ENCODE measurements at places on chromosomes 1 and 21.

DNA sequence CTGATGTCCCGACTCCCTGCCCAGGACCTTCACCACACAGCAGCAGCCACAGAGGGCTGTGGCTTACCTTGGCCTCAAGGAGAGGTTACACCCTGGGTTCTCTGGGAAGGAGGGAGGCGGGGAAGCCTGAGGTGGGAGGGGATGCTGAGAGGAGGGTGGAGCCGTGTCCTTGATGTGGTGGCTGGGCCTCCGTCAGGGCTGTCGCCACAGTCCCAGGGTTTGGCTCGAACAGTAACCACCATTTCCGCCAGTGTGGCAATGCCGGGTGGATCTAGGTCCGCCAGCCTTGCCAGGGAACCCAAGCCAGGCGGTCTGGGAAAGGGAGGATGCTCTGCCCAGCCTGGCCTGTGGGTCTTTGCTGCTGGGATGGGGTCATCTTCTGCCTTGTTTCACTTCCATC lies 18.4 kb upstream of the CDCA8 start:
- DNase-seq = no peak

DNA sequence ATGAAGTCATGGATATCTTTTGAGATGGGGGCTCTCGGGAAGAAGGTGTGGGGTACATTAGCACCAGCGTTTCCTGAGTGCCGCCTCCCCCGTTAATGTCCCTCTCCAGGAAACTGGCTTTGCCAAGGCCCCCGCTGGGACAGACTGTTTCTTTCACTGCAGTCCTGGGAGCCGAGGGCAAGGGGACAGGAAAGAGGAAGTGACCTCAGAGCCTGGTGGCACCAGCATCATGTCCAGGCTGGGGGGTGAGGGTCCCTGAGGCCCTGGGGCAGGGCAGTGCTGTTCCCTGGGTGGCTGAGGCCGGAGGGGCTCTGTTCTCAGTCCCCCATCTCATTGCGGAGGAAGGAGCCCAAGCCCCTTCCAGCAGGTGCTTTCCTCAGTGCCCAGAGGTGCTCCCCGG lies 5.8 kb downstream of the PFKL start:
- DNase-seq = no peak

GRCh38 chr1:160705742-160706141 lies 5.9 kb downstream of the CD48 start:
- no peak for DNase-seq

DNA sequence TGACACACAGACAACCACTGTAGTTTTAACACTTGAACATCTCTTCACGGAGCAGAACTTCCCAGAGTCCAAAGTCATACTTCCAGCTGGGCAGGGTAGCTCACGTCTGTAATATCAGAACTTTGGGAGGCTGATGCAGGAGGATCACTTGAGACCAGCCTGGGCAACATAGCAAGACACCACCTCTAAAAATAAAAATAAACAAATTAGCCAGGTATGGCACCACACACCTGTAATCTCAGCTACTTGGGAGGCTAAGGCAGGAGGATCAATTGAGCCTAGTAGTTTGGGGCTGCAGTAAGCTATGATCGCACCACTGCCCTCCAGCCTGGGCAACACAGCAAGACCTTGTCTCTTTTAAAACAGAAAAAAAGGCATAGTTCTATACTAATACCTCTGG lies 24.3 kb upstream of the EFHD2 start:
- no peak for DNase-seq

DNA sequence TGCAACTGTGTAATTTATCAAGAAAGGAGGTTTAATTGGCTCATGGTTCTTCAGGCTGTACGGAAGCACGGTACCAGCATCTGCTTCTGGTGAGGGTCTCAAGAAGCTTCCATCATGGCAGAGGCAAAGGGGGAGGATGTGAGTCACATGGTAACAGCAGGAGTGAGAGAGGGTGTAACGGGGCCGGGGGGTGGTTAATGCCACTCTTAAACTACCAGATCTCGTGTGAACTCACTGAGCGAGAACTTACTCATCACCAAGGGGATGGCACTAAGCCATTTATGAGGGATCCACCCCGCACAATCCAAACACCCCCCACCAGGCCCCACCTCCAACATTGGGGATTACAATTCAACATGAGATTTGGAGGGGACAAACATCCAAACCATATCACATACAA lies 21.0 kb upstream of the IFFO2 start:
- DNase-seq = no peak

DNA sequence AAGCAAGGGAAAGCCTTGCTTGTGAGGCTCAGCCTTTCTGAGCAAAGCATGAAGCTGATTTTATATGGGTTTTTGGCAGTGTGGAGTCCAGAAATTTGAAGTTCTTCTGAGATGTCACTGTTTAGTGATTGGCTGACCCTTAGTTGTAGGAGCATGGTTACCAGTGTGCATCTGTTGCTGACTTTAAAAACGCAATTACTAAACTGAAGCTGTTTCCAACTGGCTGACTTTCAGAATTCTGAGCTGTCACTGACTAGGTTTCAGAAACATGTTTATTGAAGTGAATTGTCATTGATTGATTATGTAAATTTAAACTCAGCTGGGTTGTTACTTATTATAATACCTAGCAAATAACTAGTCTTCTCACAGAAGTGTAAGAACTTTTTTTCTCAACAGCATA lies 89.4 kb downstream of the PDE4B start:
- no peak for DNase-seq

GRCh38 chr1:155910621-155911121 lies 478 bp downstream of the RIT1 start:
- DNase-seq = no peak

GRCh38 chr1:230749150-230749549 lies 2.0 kb downstream of the CAPN9 start:
- DNase-seq = no peak

GRCh38 chr1:117606649-117607430 lies 992 bp downstream of the TENT5C start:
- peak; percentile 17 for DNase-seq

- DNase-seq = no peak
Observed at GRCh38 chr1:1597275-1597930, 2.5 kb downstream of the FNDC10 start.

GRCh38 chr1:41428738-41429640 lies 55.5 kb downstream of the EDN2 start:
- DNase-seq = no peak

- DNase-seq = peak; percentile 78
Observed at GRCh38 chr21:43810505-43811261, 21.3 kb downstream of the RRP1 start.

GRCh38 chr1:115833856-115834255 lies 7.1 kb downstream of the NHLH2 start:
- no peak for DNase-seq

GRCh38 chr21:31115249-31115648 lies 77.0 kb upstream of the KRTAP19-8 start:
- no peak for DNase-seq

DNA sequence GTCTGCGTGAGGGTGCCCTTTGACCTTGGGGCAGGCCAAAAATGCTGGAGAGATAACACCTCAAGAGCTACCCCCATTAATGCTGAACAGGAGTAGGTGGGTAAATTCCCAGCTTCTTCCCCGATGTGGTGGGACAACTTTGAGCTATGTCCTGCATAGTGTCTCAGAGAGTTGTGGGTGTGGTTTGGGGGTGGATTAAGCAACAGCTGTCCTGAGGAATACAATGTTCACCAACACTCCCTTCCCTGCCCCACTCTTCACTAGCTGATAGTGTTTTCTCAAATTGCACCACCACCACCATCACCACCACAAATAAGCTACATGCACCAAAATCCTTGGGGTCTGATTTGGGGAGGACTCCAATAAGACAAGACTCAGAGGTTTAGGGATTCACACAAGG lies 258.4 kb downstream of the HLX start:
- DNase-seq = no peak

- no peak for DNase-seq
Observed at GRCh38 chr1:65881067-65881594, 88.4 kb downstream of the PDE4B start.

DNA sequence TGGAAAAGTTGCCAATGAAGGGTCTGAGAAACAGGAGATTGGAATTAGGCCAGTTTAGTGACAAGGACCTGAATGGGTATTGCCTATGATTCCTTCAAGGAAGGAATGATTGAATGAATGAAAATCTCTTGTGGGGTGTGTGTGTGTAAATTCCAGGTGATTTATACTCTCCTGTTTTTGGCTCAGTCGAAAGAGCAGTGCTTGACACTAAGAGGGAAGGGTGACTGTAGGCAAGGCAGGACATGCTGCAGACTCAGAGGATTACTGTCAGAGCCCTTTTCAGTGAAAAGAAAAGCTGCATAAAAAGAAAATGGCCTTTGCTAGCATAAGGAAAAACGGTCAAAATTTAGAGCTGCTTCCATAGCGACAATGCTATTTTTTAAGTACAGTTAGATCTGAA lies 30.1 kb downstream of the C1orf21 start:
- no peak for DNase-seq

- no peak for DNase-seq
Observed at GRCh38 chr1:112253366-112253765, 142.6 kb upstream of the CTTNBP2NL start.

DNA sequence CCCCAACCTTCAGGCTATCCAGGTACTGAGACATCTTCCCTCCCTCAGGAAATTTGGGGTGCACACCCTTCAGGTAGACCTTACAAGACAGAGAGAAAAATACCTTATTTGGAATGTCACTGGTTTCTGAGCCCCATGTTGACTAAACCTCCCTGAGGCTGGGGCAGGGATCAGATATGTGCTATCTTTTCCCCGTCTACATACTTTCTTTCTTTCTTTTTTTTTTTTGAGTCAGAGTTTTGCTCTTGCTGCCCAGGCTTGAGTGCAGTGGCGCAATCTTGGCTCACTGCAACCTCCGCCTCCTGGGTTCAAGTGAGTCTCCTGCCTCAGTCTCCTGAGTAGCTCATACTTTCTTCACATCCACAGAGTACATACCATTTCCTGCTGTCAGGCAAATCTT lies 1.6 kb downstream of the CYB5R1 start:
- DNase-seq = no peak

GRCh38 chr1:197567442-197567841 lies 207.8 kb downstream of the DENND1B start:
- DNase-seq = no peak

DNA sequence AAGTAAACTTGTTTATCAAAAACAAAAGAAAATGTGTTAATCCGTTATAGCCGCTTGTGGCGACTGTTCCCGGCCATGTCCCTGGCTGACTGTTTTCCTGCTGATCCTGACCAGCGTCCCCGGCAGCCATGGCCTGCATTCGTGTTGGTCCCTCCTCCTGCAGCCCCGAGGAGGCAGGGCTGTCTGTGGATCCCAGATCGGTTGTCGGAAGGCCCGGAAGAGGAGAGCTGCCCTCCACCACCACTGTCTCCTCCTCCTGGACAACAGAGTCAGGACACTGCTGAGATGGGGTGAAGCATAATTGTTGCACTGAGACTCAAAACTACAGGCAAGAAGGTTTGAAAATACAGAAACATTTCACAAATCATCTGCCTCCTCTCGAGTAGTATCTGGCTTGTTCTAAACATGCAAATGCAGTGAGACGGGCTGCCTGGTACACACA lies 3.6 kb upstream of the MXRA8 start:
- no peak for DNase-seq

- DNase-seq = no peak
Observed at GRCh38 chr1:21865609-21865942, 53.5 kb downstream of the LDLRAD2 start.

DNA sequence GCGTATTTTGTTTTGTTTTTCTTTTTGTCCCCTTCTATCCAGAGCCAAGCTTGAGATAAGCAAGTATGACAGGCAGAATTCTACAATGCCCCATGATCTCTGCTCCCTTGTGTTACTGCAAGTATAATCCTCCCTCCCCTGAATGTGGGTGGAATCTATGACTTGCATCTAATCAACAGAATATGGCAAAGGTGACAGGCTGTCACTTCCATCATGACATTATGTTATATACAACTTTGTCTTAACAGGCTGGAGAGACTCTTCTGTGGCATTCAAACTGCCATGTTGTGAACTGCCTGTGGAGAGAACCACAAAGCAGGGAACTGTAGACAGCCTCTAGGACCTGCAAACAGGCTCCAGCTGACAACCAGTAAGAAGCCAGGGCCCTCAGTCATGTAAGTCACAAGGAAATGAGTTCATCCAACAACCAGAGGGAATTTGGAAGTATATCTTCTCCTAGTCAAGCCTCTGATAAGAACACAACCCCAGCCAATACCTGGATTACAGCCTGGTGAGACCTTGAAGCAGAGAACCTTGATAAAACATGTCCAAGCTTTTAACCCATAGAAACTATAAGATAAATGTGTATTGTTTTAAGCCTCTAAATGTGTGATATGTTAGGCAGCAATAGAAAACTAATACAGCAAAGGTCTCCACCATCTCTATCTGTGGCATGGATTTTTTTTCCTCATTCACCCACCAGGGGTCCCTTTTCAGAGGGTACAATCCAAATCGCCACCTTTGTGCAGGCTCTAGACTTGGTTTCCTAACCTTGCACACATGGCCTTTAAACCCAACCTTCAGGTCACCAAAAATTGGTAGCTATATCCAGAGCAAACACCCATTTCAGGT lies 5.7 kb upstream of the C1orf162 start:
- no peak for DNase-seq

GRCh38 chr21:36079010-36079649 lies 9.3 kb downstream of the CBR1 start:
- no peak for DNase-seq

DNA sequence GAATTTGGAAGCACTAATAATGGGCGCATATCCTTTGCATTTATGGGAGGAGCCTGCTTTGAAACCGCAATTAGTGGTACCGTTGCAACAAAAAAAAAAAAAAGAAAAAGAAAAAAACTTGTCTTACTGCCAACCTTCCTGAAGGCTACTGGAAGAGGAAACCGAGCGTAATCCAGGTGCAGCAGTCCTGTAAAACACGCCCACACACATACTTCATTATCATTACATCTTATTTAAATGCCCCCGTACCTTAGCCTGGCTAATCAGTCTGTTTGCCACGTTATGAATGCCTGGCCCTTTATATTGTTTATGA lies 686 bp upstream of the ZNF281 start:
- DNase-seq = no peak

GRCh38 chr1:2636733-2637132 lies 3.9 kb upstream of the MMEL1 start:
- no peak for DNase-seq

DNA sequence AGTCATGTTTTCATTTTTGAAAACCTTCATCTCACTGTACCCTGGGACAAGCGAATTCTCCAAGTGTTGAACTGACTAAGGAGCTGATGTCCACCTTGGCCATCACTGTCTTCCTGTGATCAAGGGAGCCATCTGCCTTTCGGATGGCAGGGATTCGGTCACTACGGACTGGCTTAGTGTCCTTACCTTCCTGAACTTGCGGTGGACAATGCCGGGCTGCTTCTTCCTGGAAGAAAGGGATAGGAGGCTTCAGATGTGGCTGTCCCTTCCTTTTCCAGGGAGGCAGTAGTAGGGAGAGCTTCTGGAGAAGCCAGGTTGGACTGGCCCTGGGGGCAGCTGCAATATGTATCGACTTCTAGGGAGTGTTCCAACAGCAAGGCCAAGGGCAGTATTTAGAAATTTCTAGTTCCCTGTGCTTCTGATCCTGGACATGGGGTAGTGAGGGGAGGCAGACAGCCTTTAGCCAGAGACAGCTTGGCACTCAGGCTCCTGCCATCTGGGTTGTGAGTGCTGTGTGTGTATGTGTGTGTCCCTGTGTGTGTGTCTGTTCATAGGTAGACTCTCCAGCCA lies 114.6 kb downstream of the IER5 start:
- no peak for DNase-seq

Measured in stimulated activated CD4-positive, alpha-beta T cell treated with anti-CD3 and anti-CD28 coated beads, Interleukin-1b, Interleukin-23, amount 100 ng/mL, for 1 hour (primary cell).